ENCODE measurements at places on chromosomes 3 and 15.

DNA sequence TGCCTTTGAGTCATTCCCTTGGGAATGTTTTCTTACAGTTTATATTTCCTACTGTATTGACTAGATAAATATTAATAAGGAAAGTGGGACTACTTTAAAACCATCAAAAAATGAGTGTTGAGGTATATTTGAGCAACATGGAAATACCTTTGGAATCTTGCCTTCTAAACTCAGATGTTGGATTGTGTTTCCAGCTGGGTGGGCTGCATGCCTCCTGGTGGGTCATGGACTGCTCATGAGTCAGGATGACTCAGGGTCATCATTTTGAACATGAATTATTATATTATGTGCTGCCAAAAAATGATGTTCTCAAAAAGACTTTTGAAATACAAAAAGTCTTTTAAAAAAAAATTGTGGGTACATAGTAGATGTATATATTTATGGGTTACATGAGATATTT is 41.1 kb upstream of the APH1B start:
- no peak for DNase-seq

DNA sequence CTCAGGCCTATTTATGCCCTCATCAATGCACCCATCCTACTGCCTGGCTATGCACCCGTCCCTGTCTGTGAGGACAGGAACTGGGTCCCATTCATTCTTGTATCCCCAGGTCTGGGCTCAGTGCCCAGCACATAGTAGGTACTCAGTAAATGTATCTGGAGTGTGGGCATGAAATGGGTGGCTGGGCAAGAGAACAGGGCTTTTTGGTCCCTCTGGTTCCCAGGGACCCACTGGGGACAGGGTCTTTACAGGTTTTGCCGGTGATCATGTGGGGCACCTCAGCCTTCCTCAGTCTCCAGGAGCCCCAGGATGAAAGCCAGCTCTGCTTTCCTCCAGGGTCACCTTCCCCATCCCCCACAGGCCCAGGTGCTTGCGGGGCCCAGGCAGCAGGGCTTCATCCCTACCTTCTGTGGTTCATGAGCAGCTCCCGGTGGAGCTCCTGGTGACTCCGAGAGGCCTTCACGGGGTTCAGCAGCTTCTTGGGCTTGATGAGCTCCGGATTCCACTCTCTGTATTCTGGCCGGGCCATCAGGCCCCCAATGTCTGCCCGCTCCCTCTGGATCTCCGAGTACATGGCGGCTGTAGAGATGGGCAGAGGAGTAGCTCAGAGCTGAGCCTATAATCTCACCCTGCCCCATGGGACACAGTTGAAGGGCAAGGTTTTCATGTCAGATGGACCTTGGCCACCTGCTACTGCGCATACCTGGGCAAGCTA is 7.7 kb downstream of the FAM107A start:
- no peak for DNase-seq

- no peak for DNase-seq
Measured at GRCh38 chr3:127222163-127222562, 29.2 kb downstream of the PRR23E start.

GRCh38 chr3:14570864-14571263 is 30.7 kb upstream of the GRIP2 start:
- no peak for DNase-seq

- no peak for DNase-seq
Measured at GRCh38 chr3:171790574-171790897, 19.7 kb downstream of the PLD1 start.

DNA sequence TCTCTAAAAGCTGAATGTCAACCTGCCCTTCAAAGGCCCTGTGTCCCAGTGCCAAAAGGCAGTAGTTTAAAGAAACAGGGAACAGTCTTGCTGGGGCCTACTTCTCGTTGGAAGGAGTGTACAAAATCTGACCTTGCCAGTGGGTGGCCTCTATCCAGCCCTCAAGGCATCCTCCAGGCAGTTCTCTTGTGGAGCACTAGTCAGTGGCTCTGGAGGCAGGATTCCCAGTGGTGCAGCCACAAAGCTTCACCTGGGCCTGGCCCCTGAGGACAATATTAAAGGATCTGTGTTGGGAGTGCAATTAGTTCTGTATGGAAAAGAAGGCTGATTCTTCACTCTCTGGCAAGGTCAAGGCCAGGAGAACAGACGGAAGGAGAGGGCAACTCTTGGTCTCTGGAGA is 237.8 kb upstream of the ADAMTS9 start:
- no peak for DNase-seq
